Osteocyte (in vitro differentiated cells): ENCODE measurements at places on chromosomes 16 and 17. TPM values are rescaled to one million over a fixed set of nuclear protein-coding genes. Genes with fewer than 3 reads are reported as not detected.

SLC38A8 gene
- not detected in 2 replicates for total RNA-seq

TLCD2 gene
- 4.2 and 4.7 TPM in 2 replicates for total RNA-seq

- DNase-seq, result no peak
- H3K27me3 ChIP-seq, result no peaks in the 10 kb centered on the region
- H3K36me3 ChIP-seq, result peaks cover 4% of the 10 kb centered on the region
- no peak overlapping the region for H3K27ac ChIP-seq
These were observed 164.6 kb upstream of the C17orf78 start for GRCh38 chr17:37211136-37211535.

DNA sequence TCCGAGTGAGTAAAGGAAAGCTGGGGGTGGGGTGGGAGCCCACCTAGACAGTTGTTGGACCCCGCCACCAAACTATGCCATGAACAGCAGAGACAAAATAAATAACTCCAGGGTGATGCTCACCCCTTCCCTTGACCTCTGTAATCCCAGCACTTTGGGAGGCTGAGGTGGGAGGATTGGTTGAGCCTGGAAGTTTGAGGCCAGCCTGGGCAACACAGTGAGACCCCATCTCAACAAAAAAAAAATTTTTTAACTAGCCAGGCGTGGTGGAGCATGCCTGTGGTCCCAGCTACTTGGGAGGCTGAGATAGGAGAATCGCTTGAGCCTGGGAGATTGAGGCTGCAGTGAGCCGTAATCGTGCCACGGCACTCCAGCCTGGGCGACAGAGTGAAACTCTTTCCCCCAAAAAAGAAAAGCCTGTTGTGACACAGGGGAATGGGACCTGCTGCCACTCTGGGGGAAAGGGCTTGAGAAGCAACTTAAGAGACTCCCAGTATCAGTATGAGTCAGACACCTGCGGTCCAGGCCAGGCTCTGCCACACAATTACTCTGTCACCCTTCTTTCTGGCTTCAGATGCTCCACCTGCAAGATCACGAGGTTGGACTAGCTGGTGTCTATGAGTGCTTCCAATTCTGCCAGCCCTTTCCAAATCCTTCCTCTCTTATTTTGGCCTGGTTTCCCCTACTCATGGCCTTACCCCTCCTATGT is 5.0 kb downstream of the SGCA start:
- peak overlapping the region; percentile 98 for H3K27ac ChIP-seq
- peaks cover 3% of the 10 kb centered on the region for H3K36me3 ChIP-seq
- H3K4me3 ChIP-seq, result no peak overlapping the region
- no peak for DNase-seq
- no peaks in the 10 kb centered on the region for H3K27me3 ChIP-seq

DNA sequence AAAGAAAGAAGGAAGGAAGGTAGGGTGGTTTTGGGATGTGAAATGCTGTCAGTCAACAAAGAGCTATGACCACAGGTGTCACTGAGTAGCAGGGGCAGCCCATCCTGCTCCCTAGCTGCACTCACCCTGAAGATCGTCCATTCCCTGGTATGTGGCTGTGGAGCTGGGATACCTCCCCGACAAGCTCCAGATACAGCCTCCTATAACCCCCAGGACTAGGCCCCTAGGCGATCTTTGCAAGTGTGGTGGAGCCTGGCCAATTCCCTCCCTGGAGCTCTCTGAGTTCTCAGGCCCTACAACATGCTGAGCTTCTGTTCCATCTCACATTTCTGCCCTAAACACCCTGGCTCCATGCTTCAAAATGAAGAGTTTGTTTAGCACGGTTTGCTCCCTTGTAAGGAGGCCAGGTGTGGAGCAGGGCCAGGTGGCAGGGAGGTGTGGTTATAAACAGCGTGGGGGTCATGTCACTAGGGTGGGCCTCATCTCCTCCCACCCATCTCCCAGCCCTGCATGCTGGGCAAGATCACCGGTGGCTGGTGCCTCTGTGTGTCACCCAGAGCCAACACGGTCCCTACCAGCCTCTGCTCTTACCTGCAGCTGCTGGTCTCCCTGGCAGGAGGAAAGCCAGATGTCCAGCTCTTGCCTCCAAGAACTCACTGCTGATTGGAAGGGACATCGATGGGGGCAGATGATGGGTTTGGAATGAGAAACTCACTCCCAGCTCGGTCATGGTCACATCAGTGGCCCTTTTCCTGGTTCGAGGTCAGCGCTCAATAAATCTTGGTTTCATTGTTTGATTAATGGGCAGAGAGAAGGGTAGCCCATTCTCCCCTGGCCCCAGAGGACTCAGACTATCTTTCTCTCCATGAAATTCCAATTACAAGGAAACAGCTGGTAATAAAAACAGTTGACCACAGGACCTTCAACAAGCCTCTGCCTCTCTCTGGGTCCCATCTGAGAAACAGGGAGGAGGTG is 511.0 kb upstream of the CDH5 start:
- H3K4me3 ChIP-seq, result no peak overlapping the region
- peaks cover 5% of the 10 kb centered on the region for H3K27me3 ChIP-seq
- no peaks in the 10 kb centered on the region for H3K4me1 ChIP-seq
- no peak overlapping the region for H3K27ac ChIP-seq
- no peaks in the 10 kb centered on the region for H3K36me3 ChIP-seq

CYBA gene
- total RNA-seq, result 51.4 and 51.8 TPM in 2 replicates

- peaks cover 21% of the 10 kb centered on the region for H3K36me3 ChIP-seq
- no peak for DNase-seq
- H3K27ac ChIP-seq, result peak overlapping the region; percentile 69
- no peaks in the 10 kb centered on the region for H3K27me3 ChIP-seq
- H3K4me1 ChIP-seq, result peaks cover 20% of the 10 kb centered on the region
- peak overlapping the region; percentile 90 for H3K4me3 ChIP-seq
These were observed 35.1 kb downstream of the DDX19A start for GRCh38 chr16:70381604-70382342.
